ENCODE measurements at places on chromosomes 16 and 17.

GRCh38 chr17:11241611-11242226 is 706 bp downstream of the SHISA6 start:
- DNase-seq = no peak

DNA sequence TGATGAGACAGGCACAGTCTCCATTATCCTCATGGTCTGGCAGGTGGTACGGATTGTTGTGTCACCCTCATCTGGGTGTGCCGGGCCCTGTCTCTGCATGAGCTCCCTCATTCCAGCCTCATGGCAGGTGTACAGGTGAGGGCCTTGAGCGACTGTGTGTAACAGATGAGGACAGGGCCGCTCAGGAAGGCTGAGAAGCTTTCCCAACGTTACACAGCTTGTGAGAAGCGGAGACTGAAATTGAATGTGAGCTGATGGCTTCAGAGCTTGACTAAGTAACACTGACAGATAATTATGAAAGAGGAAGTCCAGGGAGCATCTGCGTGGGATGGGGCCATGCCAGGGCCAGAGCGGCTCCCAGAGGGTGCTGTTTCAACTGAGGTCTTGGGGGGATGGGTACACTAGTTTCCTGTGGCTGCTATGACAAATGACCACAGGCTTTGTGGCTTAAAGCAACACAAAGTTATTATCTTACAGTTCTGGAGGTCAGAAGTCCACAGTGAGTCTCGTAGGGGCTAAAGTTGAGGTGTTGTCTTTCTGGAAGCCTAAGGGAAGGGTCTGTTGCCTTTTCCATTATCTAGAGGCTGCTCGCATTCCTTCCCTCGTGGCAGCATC is 36.7 kb downstream of the CMIP start:
- DNase-seq = no peak

- DNase-seq = no peak
These were observed 91.1 kb downstream of the NLK start for GRCh38 chr17:28133562-28133970.

DNA sequence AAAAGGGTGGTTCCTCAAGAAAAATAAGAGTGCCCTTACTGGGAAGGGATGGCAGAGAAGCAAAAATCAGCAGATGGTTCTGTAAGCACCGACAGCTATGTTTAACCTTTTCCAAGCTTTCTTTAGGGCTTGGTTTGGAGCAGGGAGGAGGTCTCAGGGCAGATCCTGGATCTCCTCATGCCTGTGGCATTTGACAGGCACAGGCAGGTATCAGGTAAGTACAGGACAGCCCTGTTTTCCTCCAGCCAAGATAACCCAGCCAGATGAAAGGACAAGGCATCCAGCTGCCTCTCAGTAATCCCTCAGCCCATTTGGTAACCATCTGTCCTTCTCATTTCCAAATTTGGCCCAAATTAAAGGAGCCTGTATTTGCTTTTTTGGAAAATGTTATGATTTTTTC is 141.5 kb downstream of the TOX3 start:
- DNase-seq = no peak

DNA sequence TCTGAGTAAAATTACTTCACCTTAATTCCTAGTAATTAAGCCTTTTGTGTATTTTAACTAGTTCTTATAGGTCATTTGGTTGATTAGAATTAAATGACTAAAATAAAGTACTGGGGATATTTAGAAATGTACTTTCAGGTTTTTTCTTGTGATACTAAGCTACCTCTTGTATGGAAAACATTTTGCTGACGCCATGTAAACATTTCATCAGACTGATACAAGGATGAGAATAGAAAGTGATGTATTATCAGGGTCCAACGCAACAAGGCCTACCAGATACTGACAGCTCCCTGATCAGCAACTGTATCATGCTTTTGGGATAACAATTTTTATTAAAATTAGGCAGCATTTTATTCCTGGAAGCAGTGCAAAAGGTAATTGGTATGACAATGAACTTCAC is 1.7 kb downstream of the SMARCE1 start:
- no peak for DNase-seq

DNA sequence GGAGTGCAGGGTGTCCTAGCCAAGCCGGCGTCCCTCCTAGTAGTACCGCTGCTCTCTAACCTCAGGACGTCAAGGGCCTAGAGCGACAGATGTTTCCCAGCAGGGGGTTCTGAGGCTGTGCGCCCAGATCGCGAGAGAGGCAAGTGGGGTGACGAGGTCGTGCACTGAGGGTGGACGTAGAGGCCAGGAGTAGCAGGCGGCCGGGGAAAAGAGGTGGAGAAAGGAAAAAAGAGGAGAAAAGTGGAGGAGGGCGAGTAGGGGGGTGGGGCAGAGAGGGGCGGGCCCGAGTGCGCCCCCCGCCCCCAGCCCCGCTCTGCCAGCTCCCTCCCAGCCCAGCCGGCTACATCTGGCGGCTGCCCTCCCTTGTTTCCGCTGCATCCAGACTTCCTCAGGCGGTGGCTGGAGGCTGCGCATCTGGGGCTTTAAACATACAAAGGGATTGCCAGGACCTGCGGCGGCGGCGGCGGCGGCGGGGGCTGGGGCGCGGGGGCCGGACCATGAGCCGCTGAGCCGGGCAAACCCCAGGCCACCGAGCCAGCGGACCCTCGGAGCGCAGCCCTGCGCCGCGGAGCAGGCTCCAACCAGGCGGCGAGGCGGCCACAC is at the start of gene MMP2:
MMP2 (plus strand) TSS at position 372 of the 603 bp plus-strand sequence. CDS start 282 bp downstream, outside the sequence.
- DNase-seq = no peak

DNA sequence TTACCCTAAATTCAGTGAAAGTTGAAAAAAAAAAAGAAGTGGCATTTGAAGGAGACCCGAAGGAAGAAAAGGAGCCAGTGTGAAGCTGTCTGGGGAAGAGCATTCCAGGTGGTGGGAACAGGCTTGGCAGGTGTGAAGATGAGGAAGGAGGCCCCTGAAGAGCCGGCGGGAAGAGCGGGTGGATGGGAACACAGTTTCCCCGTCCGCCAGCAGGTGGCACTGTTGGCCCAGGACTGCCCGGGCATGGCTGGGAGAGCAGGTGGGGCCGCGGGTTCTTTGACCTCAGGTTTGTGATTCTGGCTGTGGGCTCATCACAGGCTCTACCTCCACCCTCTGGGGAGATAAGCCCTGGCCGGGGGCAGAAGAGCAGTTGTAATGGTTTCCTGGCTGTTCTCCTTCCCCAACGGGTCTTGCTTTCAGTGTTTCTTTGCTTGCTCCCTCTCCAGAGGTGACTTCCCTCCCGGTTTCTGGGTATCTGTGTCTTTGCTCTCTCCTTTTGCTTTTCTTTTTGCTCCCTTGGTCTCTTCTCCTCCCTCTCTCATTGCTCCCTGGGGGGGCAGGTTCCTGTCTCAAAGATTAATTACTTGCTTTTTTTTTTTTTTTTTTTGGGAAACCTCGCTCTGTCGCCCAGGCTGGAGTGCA is 32.3 kb downstream of the RAP1GAP2 start:
- DNase-seq = peak; percentile 66

DNA sequence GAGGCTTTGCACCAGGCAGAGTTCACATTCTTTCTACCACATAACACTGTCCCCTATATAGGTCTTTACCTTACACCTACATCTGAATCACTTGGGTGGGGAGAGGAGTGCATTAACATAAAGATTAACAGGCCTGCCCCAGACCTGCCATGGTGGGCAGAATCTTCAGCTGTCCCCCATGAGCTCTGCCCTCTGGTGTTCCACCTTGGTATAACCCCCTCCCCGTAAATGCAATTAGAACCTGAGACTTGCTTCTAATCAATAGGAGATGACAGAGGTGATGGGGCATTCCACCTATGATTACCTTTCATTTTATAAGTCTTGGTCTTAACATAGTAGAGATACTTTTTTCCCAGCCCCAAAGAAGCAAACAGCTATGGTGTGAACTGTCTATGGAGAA is 20.4 kb upstream of the GRIN2A start:
- DNase-seq = no peak

GRCh38 chr16:12311877-12312276 is 335.3 kb downstream of the SNX29 start:
- no peak for DNase-seq

DNA sequence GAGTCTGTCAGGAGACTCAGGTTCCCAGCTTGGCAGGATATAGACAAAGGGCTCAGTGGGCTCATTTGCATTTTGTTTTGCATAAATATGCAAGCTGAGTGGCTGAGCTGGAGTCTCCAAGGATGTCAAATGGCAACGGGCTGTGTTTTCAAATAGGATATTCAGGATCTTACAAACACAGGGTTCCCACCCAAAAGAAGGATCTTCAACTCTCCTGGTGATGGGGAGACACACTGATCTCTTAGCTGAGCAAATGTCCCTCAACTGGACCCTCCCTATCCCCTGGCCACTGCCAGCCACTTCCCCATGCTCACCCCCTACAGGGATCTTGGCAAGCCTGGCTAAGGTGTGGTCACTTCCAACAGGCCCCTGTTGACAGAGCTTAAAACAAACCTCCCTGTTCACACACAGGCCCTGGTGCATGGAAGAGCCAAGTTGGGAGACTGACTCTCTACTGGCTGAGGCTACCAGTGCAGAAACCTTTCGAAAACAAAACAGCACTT is 61.6 kb downstream of the SOX9 start:
- DNase-seq = no peak

GRCh38 chr17:6641247-6641863 is 495 bp downstream of the TXNDC17 start:
- DNase-seq = no peak

Measured in T-cell (primary cell).